ENCODE measurements at places on chromosomes 11 and 22.

DNA sequence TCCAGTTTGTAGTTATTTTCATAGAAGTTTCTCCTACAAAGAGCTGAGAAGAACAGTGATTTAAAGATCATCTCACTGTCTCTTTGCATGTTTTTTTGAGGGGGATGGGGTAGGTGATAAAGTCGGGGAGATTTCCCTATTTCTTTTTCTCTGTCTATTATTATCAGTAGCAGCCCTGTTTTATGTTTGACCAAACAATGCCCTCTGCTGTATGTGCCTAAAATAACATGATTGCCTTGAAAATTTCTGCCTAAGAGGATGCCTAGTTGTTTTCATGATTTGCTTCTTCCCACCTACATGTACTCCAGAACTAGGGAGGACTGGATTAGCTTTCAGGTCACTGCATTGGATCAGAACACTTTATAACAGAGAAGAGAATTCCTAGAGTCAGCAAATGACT, 1330.2 kb downstream of the LRRC4C start:
- no peak for DNase-seq

DNA sequence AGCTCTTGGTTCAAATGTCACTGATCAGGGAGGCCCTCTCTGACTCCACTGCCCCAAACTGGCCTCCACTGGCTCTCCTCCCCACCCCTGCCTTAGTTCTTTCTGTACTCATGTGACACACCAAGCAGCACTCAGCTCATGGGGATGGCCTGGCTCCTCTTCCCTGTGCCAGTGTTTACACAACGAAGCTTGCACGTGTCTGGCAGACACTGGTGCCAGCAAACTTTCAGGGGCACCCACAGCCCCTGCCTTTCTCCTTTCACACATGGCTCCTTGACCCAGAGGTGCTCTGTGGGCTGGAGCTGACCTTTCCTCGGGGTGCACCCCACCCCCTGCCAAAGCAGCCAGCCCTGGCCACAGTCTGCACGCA, 37.6 kb upstream of the PARVG start:
- DNase-seq, result no peak

DNA sequence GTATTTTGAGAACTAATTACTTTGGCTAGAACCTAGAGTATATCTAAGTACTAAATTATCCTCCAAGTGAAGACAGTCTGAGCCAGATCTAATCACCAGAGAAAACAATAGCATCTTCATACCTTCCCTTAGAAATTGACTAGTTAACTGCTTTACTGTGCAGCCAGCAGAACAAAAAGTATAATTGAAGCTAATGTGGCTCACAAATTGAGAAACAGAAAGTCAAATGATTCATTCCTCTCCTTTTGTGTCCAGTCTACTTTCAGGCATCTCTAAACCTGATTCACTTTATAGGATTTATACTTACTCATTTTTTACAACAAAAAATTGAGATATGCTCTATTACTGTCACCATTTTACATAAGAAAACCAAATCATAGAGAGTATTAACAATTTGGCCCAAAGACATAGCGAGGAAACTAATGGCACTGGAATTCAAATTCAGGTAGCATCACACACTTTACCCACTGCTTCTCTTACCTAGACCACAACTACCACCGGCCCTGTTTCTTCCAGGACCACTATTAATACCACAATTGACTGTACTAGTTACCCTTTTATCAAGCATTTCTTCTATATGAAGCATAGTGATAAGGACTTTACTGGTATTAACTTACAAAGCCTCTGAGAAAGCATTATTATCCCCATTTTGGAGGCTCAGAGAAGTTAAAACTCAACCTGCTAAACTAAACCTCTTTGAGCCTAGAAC, 1402.6 kb upstream of the TENM4 start:
- DNase-seq, result no peak

- no peak for DNase-seq
These were observed 20.3 kb upstream of the MICAL3 start for GRCh38 chr22:18044548-18045271.
